Activated naive CD8-positive, alpha-beta T cell treated with anti-CD3 and anti-CD28 coated beads, Interleukin-2, amount 10 ng/mL, durations not matched to agents 7 days and 5 days (primary cell): ENCODE measurements at places on chromosomes 7 and 10. TPM values are rescaled to one million over a fixed set of nuclear protein-coding genes. Genes with fewer than 3 reads are reported as not detected.
A peak's percentile ranks its signal among the peaks of the same experiment; 100 is the strongest.

The ATOH7 gene
- total RNA-seq = not detected

The MCM7 gene
- total RNA-seq = 307 TPM

The MYH16 gene
- total RNA-seq = not detected

DNA sequence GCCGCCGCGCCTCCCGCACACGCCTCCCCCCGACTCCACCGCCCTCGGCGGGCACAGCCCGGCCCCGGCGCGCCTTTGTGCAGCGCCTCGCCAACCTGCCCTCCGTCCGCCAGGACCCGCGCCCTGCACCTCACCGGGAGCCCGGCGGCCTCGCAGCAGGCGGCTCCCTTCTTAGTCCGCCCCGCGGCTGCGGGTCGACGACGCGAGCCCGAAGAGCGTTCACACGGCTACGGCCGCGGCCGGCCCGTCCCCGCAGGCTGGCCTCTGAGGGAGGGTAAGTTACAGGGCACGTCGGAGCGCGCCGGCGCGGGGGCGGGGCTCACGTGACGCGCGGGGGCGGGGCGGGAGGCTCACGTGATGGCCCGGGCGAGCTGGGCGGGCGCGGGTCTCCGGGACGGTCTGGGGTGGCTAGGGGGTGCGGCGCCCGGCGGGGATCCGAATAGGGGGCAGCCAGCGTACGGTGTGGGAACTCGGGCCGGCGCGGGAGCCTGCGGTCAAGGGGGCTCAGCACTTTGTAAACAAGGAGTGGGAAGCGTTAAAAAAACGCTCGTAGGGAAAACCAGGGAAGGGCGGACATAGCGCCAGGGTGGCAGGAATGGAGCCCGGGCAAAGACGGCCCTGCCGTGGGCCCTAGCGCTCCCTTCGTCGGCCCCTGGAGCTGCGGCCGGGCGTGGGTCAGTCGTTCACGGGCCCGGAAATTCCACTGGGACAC, at the start of gene ARHGAP12:
ARHGAP12 (minus strand) TSS at position 283 of the 712 bp plus-strand sequence. CDS start 19,976 bp downstream, outside the sequence.
- peaks cover 8% of the 10 kb centered on the region for H3K27me3 ChIP-seq
- peak within 1 kb of the TSS; percentile 91 for H3K4me3 ChIP-seq
- DNase-seq = peak; percentile 90
- peak within 1 kb of the TSS; percentile 84 for H3K27ac ChIP-seq

- peaks cover 5% of the 10 kb centered on the region for H3K27me3 ChIP-seq
- no peaks in the 10 kb centered on the region for H3K36me3 ChIP-seq
- no peak overlapping the region for H3K4me3 ChIP-seq
- DNase-seq = no peak
- H3K27ac ChIP-seq = no peak overlapping the region
- peaks cover 3% of the 10 kb centered on the region for H3K4me1 ChIP-seq
Measured at GRCh38 chr7:5183155-5183554, 6.9 kb upstream of the WIPI2 start.

GRCh38 chr10:64369885-64370773, 848.9 kb downstream of the REEP3 start:
- H3K36me3 ChIP-seq = no peaks in the 10 kb centered on the region
- no peak overlapping the region for H3K27ac ChIP-seq
- no peaks in the 10 kb centered on the region for H3K4me1 ChIP-seq
- DNase-seq = no peak
- H3K4me3 ChIP-seq = no peak overlapping the region

GRCh38 chr10:121828045-121828444, 99.8 kb downstream of the ATE1 start:
- no peak for DNase-seq
- no peaks in the 10 kb centered on the region for H3K4me1 ChIP-seq
- no peaks in the 10 kb centered on the region for H3K27me3 ChIP-seq

DNA sequence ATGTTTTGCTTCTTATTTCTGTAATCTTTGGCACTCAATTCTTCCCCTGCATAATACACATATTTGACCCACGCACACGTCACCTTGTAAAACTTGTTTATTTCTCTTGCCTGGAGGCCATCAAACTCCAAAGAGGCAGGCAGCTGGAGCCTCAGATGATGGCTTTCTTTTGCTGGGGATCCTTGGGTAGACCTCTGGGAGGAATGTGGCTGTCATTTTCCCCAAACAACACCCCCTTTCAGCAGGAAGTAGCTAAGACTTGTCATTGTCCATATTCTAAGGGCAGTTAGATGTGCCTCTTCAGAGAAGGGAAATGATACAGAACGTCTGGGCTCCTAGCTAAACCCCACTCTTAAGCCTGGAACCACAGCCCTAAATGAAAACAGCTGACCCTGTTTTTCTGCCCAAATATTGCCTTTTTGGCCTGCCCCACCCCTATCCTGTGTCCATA, 111.3 kb downstream of the ITGB8 start:
- no peaks in the 10 kb centered on the region for H3K36me3 ChIP-seq
- no peak overlapping the region for H3K27ac ChIP-seq
- H3K27me3 ChIP-seq = no peaks in the 10 kb centered on the region
- no peak for DNase-seq

- H3K4me3 ChIP-seq = no peak overlapping the region
- H3K36me3 ChIP-seq = peaks cover 44% of the 10 kb centered on the region
- no peak for DNase-seq
- peaks cover 33% of the 10 kb centered on the region for H3K4me1 ChIP-seq
- H3K27ac ChIP-seq = no peak overlapping the region
- no peaks in the 10 kb centered on the region for H3K27me3 ChIP-seq
Measured at GRCh38 chr7:48101352-48101751, 12.3 kb downstream of the UPP1 start.

GRCh38 chr10:132146941-132147915, 39.5 kb upstream of the DPYSL4 start:
- H3K36me3 ChIP-seq = no peaks in the 10 kb centered on the region
- no peak overlapping the region for H3K27ac ChIP-seq
- H3K27me3 ChIP-seq = no peaks in the 10 kb centered on the region
- no peak for DNase-seq

DNA sequence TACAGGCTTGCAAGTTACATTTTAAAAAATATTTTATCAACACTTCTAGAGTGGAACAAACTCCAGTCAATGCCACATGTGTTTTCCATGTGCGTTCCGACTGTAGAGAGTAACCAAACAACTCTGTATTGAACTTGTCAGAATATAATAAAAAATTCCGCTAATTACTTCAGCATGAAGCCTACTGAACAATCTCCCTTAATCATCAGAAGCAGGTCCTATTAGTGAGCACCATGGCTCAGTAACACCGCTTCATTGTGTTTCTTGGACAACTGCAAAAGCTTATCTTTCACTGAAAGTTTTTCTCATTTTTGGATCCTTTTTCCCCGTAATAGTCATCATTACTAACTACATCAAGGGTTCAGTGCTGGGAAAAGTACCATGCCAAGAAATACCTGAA, 117.0 kb downstream of the MKX start:
- H3K27me3 ChIP-seq = peaks cover 2% of the 10 kb centered on the region
- no peaks in the 10 kb centered on the region for H3K4me1 ChIP-seq
- no peaks in the 10 kb centered on the region for H3K36me3 ChIP-seq
- no peak for DNase-seq
- H3K4me3 ChIP-seq = no peak overlapping the region
